Posterior cingulate gyrus (tissue), 11 donors: ENCODE measurements at places on chromosomes 5 and 9.

DNA sequence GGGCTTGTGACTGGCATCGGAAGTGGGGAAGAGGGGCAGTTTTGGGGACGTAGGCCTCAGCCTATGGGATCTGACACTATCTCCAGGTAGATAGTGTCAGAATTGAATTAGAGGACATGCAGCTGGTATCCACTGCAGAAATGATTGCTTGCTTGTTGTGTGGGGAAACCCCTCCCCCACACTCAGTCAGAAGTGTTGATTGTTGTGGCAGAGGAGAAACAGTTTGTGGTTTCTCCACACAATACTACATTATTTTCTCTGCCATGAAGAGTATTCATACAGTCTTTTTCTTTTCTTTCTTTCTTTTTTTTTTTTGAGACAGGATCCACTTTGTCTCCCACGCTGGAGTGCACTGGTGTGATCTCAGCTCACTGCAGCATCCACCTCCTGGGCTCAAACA lies 113.9 kb downstream of the ARRDC3 start:
- no peak for DNase-seq

- no peak for DNase-seq
Observed at GRCh38 chr5:32420506-32420905, 24.0 kb downstream of the ZFR start.

GRCh38 chr9:4344946-4345345 lies 45.1 kb upstream of the GLIS3 start:
- DNase-seq: no peak

DNA sequence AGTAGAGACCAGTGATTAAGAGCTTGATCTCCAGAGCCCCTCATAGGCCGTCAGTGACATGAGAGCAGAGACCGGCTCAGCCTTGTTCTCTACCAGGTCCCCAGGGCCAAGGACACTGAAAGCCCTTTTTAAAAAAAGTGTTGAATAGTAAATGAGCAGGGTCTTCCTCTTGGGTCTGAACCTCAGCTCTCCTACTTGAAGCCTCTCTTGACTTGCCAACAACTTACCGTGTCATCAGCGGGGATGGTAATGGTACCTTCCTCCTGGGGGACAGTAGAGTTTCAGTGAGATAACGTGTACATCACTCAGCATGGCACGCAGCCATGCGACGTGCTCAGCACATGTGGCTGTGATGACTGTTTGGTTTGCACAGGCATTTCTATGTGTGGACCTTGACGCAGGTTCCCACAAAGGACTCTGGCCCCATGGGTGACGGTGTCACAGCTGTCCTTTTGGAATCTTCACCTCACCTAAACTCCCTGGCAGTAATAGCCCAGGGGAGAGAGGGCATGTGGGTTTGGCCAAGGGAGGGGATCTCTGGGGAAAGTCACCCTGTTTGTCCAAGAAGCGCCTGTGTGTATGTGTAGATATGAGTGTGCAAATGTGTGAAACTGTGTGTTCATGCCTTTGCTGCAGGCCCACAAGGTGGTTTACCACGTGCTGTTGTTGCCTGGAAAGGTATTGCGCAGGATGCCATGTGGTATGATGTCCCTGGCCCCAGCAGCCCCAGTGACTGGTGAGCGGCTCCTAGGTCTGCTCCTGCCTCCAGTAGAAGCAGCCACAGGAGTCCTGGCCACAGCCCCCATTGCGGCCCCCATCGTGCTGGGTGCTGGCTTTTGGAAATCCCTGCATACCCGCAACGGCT lies 18.7 kb downstream of the ERGIC1 start:
- no peak for DNase-seq

DNA sequence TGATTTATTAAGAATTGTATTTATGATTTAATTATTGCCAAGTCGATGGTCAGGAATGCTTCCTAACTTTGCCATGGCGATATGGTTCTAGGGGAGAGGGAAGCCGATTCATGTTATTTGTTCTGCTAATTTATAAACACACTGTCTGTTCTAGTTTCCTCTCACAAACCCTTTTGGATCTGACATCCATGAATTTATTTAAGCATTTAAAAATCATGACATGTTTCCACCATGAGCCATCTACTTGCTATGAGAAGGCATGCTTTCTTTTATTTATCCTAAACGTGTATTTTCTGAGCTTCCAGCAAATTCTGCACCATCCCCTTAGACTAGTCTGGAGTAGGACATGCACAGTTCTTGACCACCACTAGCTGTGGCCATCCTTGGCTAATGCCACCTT lies 136.6 kb upstream of the STC2 start:
- DNase-seq: no peak

GRCh38 chr5:132444061-132444460 lies 46.5 kb downstream of the IRF1 start:
- no peak for DNase-seq

DNA sequence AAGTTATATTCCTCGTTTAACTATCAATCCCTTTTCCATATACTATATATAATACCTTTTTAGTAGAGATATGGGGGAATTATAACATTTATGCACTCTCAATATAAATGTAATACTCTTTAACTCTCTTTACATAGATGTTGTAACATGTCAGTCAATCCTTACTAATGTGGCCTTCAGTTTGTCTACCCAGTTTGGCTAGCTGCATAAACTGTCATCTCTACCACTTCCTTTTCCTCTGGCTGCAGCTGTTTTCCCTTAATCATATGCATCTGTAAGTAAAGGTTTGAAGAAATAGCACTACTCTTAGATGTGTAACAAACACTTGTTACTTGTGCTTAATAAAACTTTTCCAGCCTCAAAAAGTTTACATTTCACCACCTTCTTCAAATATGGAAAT lies 13.4 kb downstream of the ABHD17B start:
- no peak for DNase-seq

GRCh38 chr5:15683332-15683731 lies 183.4 kb downstream of the FBXL7 start:
- no peak for DNase-seq

DNA sequence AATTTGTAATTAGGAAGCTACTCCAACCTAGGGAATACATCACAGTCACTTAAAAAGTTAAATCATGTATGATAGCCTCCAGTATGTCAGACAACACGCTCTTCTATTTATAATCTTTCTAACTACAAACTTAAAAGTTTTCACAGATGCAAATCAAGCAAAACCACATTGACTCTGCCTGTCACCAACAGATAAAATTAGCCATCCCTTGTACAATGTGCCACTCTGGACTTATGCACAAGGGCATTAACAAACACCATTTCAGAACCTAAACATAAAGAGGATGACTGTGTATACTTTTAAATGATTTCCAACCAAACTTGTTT lies 14.7 kb downstream of the ERP44 start:
- DNase-seq: no peak

- DNase-seq: no peak
Observed at GRCh38 chr9:14530841-14531240, 162.4 kb downstream of the ZDHHC21 start.

GRCh38 chr5:169960659-169961058 lies 19.6 kb downstream of the INSYN2B start:
- no peak for DNase-seq

DNA sequence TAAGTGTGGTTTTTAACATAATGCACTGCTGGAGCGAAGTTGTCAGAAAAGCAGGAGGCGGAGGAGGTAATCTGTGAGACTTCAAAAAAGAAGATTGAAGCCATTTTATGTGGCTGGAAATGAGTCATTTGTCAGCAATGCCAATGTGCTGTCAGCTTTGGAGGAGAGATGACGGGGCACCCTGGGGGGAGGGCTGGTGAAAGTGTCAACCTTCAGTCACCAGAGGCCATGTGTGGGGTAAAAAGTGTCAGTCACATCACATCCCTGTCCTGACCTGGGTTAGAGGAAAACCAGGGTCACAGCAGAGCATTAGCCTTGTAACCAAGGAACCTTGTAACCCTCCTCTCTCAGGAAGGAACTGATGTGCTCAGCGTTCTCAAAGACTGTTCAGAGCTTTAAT lies 59.1 kb downstream of the TLR4 start:
- DNase-seq: no peak

- DNase-seq: no peak
Observed at GRCh38 chr9:88997646-88998045, 6.4 kb downstream of the S1PR3 start.

- no peak for DNase-seq
Observed at GRCh38 chr9:104091708-104092107, 2.4 kb upstream of the SMC2 start.

- DNase-seq: no peak
Observed at GRCh38 chr5:155128786-155129512, 115.4 kb downstream of the KIF4B start.

- no peak for DNase-seq
Observed at GRCh38 chr5:57303985-57304384, 130.1 kb downstream of the GPBP1 start.

- DNase-seq: no peak
Observed at GRCh38 chr5:174140452-174141020, 95.0 kb downstream of the NSG2 start.

DNA sequence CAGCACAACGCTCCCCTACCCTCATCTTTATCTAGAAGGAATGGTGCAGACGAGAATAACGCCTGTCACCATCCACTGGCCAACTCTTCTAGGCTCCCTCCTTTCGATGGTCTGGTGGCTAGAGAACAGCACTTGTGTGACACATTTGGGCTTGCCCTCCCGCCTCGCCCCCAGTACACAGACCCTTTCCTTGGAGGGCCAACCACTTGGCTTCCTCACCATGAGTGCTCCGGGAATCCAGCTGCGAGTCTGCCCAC lies 1.4 kb downstream of the GNAQ start:
- no peak for DNase-seq

- DNase-seq: peak; percentile 41
Observed at GRCh38 chr9:129078691-129079503, 2.0 kb upstream of the DOLPP1 start.

GRCh38 chr9:27019589-27019988 lies 14.1 kb upstream of the LRRC19 start:
- no peak for DNase-seq

DNA sequence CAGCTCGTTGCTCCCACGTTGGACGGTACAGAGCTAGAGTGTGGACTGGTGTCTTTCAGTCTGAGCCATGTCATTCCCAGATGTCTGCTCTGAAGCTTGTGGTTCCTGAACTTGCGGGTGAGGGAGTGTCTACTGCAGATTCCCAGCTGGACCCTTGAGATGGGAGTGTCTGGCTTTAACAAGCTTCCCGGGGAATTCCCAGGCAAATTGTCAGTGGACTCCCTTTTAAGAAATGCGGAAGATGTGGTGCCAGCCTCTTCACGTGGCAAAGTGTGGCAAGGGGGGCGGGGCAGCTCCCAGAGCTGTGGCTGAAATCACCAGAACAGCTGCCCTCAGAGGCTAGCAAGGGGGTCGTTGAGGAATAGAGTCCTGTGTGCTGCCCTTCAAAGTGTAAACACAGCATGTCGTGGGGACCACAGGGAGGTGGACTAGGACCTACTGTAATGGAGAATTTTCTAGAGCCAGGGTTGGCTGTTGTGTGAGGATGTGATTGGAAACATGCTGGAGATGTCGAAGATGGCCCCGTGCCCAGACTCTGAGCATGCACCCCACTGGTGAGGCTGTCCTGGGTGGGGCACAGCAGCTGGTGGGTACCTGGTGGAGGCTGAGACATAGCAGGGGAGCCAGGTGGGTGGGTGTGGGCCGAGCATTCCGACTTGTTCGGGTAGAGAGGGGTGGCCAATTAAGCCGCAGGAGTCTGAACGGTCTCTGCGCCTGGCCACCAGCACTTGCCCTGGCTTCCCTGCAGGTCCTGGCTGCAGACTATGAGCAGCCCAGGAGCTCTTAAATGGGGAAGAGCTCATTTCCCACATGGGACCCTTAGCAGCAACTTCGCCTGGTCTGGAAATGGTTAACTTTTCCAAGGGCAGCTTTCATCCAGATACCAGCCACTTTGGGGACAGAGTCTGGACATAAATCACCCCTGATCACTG lies 37.4 kb downstream of the PRRX2 start:
- DNase-seq: no peak

DNA sequence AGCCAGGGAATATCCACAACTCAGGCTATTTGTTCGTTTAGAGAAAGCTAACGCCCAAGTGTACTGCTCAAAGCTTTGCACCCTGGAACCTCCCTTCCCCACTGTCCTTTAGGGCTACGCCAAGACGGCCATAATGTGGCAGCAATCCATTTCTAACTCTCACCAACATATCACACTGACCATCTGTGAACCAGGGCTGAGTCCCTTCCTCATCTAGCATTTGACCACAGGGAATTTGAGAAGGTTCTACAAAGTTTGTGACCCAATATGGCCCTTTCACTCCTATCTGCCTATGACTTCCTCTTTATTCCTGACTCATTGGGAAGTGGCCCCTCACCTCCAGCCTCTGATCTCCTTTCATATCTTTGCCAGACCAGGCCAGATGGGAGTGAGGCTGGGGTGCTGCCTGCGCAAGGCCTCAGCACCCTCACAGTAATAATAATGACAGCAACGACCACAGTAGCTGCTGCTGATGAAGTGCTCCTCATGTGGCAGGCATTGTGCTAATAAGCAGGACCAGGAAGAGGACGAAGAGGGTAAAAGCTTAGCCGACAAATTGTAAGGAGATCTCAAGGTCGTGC lies 9.3 kb upstream of the ARAP3 start:
- DNase-seq: no peak

- no peak for DNase-seq
Observed at GRCh38 chr9:118088090-118088489, 383.9 kb downstream of the TLR4 start.

- no peak for DNase-seq
Observed at GRCh38 chr5:83570916-83571315, 99.4 kb downstream of the VCAN start.

- no peak for DNase-seq
Observed at GRCh38 chr5:172791726-172792445, 20.9 kb upstream of the DUSP1 start.

GRCh38 chr9:135714242-135715055 lies 12.5 kb downstream of the KCNT1 start:
- no peak for DNase-seq

DNA sequence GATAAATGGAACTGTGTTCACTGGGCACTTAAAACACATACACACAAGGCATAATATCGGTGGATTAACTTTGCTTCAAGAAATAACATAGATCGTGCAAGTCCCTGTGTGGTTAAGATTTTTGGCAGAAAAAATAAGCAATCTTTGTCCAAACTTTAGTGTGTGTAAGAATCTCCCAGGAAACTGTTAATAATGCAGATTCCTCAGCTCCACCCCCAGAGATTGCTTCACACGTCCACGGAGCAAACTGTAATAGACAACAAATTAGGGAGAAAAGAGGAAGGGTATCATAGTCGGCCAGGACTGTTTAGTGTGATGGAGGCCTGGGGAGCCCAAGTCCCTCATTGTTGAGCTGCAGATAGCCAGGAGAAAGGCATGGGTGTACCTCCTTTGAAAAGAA lies 84.8 kb downstream of the PJA2 start:
- DNase-seq: no peak

DNA sequence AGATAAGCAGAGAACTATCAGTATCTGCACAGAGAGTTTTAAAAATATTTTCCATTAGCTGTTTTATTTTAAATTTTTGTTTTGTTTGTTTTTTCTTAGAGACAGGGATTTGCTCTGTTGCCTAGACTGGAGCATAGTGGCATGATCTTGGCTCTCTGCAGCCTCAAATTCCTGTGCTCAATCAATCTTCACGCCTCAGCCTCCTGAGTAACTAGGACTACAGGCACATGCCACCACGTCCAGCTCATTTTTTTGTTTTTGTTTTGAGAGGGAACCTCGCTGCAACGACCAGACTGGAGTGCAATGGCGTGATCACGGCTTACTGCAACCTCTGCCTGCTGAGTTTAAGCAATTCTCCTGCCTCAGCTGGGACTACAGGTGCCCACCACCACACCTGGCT lies 138.2 kb upstream of the LPAR1 start:
- no peak for DNase-seq
